Activated CD8-positive, alpha-beta T cell treated with anti-CD3 and anti-CD28 coated beads, Interleukin-2, amount 10 ng/mL, durations not matched to agents 7 days and 5 days (primary cell): ENCODE measurements at places on chromosomes 7 and 10. TPM values are rescaled to one million over a fixed set of nuclear protein-coding genes. Genes with fewer than 3 reads are reported as not detected.
A peak's percentile ranks its signal among the peaks of the same experiment; 100 is the strongest.

Gene FAM25A
- total RNA-seq: not detected

Gene STX1A
- total RNA-seq: 10.6 TPM

Gene GLI3
- not detected for total RNA-seq

Gene CRHR2
- total RNA-seq: not detected

Gene IFIT1B
- total RNA-seq: not detected

Gene DDC
- total RNA-seq: not detected

Gene CADPS2
- total RNA-seq: not detected

Gene ZNF467
- 0.08 TPM for total RNA-seq

DNA sequence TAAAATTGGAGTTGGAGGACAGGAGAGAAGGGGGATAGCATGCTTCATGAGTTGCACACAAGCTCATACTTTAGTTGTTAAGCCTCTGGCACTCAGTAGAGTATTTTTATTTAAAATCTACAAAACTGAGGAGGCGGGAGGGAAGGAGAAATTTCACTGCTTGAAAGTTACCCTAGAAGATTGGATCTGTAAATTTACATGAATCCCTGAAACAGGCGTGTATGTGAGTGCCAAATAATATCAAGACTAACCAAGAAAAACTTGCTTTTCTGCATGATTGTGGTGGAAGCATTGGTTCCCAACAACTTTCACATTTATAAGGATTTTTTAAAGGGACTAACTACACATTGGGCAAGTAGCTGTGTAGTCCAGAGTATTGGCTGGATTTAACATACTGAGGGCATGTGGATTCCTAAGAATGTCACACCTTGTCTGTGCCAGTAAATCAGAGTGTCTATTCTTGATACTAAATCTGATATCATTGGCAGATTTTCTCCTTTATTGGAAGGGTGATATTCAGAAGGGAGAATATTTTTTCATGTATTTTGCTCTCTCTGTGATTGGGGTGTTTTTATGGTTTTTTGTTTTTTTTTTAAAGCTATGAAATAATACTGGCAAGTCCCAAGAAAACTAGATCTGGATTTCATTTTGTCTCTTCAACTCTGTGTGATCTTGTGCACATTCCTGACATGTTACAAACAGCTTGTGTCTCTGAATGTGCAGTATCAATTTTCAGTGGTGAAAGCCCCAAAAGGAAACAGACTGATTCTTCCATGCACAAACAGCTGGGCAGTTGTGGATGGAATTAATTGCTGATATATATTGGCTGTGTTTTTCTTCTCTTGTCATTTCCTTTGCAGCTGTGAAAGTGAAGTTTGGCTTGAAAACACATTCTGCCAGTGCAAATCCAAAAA is 67.2 kb downstream of the ADD3 start:
- no peak for DNase-seq

DNA sequence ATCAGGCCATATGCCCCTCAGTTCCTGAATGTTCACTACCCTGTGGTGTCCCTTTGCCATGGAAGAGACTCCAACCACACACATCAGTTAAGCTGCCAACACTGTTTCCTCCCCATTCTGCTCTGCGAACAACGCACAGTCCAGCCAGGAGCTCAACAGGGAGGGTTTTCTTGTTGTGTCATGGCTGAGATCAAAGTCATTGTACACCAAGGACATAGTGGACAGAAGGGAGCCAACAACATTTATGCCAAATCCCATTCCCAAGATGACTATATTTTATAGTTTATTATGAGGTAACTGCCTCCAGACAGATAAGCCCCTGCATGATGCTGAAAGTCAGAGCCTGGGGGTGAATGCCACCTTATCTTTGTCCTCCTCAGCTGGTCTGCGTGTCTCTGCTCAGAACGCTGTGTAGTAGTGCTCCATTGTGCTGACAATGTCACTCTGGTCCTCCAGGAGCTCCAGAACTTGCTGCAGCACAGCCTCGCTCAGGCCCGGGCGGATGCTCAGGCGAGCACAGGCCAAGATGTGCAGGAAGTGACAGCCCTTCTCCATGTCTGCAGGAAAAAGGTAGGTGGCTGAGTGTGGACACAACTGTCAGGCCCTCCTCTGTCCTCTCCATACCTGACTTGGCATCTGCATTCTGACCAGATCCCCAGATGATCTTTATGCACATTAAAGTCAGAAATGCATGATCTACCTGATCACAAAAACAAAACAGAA is 27.1 kb upstream of the SH3PXD2A start:
- DNase-seq: no peak

DNA sequence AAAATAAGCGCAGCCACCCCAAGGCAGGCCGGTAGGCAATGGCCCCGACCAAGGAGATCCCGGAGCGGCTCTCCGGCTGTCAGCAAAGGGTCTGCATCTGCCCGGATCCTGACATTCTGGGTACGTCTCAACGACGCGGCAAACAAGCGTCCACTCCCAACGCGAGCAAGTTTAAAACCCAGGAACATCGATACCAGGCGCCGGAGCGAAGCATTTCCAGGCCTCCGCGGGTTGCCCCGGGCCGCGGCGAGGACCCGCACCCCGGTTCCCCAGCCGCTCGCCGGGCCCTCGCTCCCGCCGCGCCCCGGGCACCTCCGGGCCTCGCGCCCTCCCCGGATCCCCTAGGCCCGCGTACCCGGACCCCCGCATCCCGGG is 453 bp downstream of the URGCP start:
- peak; percentile 23 for DNase-seq

- peak; percentile 86 for DNase-seq
Measured at GRCh38 chr7:129218514-129219062, 6.2 kb upstream of the AHCYL2 start.

- no peak for DNase-seq
Measured at GRCh38 chr10:62805231-62806099, 945 bp downstream of the ADO start.

- no peak for DNase-seq
Measured at GRCh38 chr10:130774871-130775270, 536.6 kb downstream of the TCERG1L start.

DNA sequence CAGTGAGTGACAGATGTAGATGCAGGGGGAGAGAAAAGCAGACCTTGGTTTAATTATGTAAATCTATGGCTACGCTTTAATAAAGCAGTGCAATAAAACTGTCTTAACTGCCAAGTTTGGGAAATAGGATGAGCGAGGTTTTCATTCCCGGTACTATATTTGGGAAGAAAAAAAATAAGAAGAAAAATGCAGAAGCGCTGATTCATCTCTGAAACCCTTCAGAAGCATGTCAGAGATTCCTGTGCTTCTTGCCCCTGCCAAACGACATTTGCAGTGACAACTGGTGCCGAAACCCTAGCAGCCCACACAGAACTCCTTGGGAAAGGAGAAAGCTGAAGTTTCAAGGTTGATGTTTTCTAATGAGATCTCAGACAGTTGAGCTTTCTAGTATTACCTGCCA is 380.7 kb downstream of the REEP3 start:
- no peak for DNase-seq

DNA sequence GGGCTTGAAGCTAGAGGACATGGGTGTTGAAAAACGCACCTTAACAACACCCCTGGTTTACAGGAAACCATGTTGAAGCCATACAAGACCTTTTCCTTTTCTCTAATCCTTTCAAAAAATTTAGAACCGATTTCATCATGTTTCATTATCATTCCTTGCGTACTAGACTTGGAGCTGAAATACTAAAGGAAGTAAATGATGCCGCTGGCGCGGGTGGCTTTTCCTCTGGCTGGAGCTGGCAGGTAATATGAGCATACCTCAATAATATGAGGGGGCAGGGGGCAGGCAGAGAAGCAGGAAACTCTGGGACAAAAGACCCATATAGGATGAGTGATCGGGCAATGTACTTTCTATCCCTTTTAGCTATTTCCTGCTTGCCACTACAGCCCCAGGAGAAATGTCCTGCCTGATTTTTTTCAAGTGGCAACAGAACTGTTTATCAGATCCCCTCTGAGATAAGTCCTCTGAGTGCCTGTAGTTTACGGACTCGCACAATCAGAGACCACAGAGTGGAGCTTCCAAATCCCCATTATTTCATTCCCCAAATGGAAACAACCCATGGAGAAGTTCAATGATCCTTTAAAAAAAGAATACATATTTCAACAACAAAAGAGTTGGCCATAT is 450.1 kb downstream of the KCNMA1 start:
- no peak for DNase-seq

GRCh38 chr7:134355927-134356326 is 39.2 kb upstream of the SLC35B4 start:
- no peak for DNase-seq

DNA sequence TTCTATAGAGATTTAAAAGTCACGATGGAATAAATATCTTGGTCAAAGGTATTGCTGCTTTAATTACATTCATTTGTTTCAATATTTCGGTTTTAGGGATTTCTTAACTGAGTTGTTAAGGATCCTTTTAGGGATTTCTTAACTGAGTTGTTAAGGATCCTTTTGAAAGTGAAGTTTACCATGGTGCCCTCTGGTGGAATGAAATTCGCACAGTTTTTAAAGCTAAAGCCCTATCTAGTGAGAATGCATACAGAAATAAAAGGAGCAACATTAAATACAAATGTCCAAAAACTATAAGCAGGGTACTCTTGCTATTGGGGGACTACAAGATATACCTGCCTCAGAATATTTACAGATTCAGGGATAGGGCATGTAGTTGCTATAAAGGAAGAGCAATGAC is 193.7 kb downstream of the RNLS start:
- peak; percentile 65 for DNase-seq

- DNase-seq: no peak
Measured at GRCh38 chr7:696812-697551, 29.5 kb upstream of the DNAAF5 start.
